ENCODE measurements at places on chromosomes 4 and X.

- no peak for DNase-seq
These were observed 31.7 kb upstream of the NFXL1 start for GRCh38 chr4:47945930-47946726.

- DNase-seq: no peak
These were observed 113.7 kb downstream of the PARM1 start for GRCh38 chr4:75046641-75047040.

- DNase-seq: no peak
These were observed 14.7 kb upstream of the PITX2 start for GRCh38 chr4:110637408-110638088.

- DNase-seq: no peak
These were observed 43.2 kb downstream of the SLC9A6 start for GRCh38 chrX:136028383-136028984.

DNA sequence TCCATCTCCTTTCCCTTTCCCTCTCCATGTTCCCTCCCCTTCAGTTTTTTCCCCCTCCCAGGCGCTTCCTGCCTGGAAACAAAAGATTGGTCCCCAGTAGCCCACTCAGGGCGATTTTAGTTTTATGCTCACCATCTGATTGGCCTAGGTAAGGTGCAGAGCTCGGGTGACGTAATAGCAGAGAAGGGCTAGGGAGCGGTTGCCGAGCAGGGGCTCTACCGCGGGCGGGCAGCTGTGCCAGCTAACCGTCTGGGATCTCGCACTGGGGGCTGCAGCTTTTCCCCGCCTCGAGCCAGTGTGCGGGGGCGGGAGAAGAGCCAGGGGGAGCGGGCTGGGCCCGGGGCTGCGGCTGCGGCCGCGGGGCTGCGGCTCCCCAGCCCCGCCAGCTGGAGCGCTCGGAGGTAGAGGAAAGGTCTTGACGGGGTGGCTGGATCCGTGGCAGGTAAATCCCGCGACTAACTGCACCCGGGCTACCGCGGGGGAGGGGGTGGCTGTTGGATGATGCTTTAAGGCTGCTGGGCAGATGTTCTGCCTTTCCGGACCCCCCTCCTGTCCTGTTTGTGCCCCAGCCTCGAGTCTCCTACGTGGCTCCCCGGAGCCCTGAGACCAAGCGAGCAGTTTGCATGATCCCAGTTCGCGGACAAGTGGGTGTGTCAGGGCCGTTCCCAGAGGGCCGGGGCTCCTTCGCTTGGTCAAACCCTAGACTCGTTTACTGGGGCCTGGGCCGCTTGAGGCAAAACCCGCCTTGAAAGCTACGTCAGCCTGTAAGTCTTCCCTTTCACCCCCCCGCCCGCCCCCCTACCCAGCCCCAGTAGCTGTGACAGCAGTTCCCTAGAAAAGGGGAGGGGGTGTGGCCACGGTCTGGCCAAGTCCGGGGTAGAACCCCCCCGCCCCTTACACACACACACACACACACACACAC lies at the start of gene PAK3:
PAK3 (plus strand) TSS at position 218 of the 922 bp plus-strand sequence. CDS start 26,913 bp downstream, outside the sequence.
- DNase-seq: no peak

DNA sequence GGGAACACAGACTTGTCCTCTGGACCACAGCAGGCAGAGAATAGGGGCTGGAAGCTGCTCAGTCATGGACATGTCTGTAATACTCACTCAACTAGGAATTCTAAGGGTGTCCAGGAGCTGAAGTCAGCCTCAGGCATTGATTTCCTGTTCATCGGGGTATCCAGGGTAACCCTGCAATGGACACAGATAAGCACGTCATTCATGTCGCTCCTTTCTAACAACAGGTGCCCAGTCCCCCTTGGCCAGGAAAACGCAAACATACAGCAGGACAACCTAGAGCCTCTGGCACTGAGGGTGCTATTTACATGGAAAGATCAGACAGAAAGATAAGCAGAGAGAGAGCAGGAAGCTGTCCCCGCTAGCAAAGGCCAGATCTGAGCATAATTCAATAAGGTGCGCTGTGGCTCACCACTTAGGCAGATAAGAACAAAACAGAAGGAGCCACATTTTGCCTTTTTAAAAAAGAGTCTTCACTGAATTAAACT lies 21.3 kb downstream of the QDPR start:
- no peak for DNase-seq
